ENCODE measurements at places on chromosomes 11 and 22.
A peak's percentile ranks its signal among the peaks of the same experiment; 100 is the strongest.

- DNase-seq = no peak
Measured at GRCh38 chr11:35166369-35167360, 27.7 kb downstream of the CD44 start.

DNA sequence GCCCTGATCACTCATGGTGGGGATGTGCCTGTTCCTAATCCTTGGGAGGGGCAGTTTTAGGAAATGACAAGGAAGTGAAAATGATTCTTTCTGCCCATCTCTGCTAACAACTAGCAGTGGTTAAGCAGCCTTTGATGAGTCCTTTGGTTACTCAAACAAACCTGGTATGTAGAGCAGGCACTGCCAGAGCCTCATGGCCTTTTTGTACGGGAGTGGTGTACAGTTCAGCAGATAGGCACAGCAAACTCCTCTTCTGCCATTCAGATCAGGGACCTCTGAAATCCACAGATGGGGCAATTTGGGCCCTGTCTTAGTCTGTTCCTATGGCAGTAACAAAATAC is 66.2 kb downstream of the FZD4 start:
- DNase-seq = no peak

GRCh38 chr22:49992921-49993648 is 19.5 kb downstream of the IL17REL start:
- DNase-seq = peak; percentile 39

DNA sequence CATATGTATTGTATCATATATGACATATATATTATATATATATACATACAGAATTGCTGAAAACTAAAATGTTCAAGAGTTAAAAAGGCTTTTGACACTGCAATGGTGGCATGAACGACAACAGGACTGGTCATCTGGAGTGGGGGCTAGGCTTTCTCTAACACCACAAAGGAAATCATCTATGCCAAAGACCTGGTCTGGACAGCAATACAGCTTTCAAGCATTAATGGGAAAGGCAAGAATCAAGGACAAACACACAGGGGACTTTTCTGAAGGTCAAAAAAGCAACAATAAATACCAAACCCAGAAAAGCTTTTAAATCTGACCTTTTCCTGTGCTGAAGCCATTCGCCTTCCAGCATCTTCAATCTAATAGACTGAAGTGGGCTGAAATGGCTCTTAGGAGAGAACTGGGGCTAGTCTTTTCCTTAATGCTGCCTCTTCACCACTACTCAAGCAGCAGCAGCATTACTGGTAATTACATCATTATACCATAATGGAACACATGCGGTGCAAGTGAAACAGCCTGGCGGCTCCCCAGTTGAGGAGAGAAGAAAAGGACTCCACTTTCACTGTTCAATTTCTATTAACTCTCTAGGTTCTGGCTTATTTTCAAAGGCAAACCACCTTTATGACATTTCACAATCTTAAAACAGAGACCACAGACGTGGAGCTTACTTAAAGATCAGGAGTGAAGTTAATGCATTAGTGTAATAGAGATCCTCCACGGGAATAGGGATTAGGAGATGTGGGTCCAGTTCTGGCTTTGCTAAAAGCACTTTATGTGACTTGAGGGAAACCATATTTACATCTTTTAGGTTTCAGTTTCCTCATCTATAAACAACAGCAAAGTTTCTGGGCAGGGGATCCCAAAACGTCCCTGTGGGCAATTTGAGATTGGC is 63.0 kb downstream of the GAB2 start:
- DNase-seq = no peak

DNA sequence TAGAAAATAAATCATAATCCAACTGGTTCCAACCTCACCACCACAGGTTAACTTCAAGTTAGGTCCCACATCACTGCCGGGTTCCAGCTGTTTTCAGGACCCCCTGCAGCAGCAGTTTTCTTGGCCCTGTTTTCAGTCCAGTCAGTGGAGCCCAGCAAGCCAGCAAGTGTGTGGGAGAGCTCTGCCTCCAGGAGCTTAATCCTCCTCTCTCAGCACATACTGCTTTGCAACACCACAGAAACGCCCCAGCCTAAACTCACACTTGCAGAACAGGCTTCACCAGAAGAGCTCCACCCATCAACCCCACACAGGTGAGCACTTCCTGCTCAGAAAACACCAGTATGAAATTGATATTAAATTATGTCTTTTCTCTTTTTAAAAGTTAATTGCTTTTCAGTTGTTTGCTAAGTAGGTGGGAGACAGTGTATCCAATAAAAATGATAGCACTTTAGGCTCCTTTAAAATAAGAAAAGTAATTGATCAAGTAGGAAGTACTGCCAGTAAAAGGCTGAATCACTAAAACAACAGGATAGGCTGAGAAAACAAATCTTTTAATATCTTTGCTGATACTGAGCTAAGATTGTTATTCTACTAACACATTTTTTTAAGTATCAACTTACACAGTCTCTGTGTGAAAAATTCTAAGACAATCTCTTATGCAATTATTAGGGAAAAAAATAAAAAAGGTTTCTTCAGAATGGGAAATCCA is 81.5 kb upstream of the TP53AIP1 start:
- no peak for DNase-seq

DNA sequence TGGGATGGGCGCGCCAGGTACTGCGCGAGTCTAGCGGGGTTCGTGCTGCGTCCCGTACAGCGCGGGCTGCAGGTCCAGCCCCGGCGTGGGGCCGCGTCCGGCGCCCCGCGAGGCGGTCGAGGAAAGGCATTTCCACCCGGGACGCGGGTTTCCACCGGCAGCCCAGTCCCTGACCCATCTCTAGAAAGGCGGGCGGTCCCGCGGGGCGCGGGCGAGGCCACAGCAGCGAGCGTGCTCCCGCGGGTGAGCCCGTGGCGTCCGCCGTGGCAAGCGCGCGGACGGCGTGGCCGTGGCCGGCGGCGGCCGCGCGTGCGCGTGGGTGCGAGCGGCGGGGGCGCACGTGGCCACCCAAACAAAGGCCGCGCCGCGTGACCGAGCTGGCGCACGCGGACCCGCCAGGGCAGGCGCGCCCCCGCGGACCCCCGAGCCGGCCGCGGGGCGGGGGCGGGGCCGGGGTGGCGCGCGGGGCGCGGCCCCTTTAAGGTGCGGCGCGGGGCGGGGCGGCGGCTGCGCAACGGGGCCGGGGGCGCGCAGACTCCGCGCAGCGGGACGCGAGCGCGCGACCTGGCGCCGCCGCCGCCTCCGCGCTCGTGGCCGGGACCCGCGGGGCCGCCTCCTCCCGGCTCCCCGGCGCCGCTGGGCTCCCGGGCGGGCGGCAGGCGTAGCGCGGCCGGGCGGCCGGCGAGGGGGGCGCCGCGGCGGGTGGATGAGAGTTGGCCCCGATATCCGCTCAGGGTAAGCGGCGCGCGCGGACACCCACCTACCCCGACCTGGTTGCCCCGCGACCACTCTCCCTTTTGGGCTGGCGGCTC is 39.3 kb upstream of the CELSR1 start:
- DNase-seq = no peak

DNA sequence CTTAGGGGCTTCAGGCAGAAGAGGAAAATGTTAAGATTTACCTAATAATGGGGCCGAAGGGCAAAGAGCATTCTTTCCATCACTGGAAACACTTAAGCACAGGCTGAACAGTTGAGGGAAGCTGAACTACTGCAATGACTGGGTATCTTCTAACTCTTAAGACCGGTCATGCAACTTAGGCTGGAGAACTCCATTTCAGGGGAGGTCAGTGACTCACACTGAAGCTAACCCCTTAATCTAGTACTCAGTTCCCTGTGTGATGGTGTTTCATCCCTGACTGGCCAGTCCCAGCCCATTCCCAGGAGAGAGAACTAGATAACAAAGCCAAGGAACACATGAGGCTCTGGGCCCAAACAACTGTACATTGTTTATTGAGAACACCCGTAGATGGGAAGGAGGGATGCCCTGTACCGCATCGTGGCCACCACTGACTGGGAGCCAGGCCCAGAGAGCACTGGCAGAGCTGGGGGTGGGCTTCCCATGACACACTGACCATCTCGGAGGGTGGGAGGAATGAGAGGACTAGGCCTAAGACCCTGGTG is 10.5 kb downstream of the RPL27A start:
- no peak for DNase-seq

DNA sequence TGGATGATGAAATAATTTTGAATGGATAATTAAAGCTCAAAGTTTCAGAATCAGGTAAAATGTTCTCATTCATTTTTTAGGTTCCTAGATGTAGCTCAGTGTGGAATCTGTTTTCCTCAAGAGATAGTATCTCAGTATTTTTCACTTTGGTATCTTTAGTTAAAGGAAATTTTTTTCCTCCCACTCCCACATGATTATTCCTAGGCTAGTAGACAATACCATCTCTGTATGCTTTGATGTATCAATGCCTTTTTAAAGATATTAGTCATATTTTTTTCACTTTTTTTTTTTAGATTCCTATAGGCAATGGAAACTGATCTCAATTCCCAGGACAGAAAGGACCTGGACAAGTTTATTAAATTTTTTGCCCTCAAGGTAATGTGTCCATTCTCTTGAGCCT is 26.6 kb downstream of the ATG13 start:
- DNase-seq = no peak

DNA sequence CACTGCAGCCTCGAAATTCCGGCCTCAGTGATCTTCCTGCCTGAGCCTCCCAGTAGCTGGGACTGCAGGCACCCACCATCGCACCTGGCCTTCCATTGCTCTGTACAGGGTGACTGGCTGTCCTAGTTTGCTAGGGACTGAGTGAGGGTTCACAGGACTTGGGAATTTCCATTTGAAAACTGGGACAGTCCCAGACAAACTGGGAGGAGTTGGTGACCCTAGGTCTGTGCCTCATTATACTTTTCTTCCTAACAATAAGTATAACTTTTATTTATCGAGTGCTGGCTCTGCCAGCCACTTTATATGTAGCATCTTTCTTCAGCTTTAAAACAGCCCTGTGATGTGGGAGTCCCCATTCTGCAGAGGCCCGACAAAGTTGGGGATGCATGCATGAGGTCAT is 25.5 kb downstream of the TCP11L1 start:
- no peak for DNase-seq

- DNase-seq = no peak
Measured at GRCh38 chr22:27668828-27669797, 132.4 kb downstream of the MN1 start.

DNA sequence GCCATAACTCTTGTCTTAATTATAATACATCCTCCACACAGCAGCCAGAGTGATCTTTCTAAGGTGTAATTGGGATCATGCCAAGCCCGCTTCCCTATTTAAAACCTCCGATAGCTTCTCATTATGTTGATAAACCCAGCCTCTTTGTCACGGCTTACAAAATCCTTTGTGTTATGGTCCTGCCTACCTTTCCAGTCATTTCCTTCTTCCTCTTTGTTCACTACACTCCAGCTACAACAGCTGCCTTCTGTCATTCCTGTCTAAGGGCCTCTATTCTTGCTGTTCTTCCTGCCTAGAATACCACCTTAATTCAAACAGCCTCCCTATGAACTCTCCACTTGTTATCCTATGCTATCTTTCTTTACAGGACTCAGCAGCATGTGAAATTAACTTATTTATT is 70.6 kb upstream of the CAPRIN1 start:
- DNase-seq = no peak

GRCh38 chr11:65434667-65435410 is 12.2 kb downstream of the NEAT1 start:
- DNase-seq = no peak

DNA sequence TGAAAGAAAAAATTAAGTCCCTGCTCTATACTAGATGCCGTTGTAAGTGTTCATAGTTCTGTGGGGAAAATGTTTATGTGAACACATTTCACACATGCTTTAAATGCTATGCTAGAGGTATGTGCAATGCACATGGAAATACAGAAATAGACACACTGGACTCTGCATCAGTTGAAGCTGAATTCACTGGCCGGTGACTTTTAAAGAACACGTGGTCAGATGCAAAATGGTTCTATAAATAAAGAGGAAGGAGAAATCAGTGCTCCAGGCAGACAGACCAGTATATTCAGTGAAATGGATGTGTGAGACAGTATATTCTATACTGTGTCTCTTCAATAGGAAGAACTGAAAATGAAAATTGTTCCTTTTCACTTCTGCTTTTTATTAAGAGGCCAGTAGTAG is 29.9 kb downstream of the TRPC6 start:
- DNase-seq = no peak

GRCh38 chr11:79097246-79097875 is 343.5 kb downstream of the TENM4 start:
- no peak for DNase-seq

DNA sequence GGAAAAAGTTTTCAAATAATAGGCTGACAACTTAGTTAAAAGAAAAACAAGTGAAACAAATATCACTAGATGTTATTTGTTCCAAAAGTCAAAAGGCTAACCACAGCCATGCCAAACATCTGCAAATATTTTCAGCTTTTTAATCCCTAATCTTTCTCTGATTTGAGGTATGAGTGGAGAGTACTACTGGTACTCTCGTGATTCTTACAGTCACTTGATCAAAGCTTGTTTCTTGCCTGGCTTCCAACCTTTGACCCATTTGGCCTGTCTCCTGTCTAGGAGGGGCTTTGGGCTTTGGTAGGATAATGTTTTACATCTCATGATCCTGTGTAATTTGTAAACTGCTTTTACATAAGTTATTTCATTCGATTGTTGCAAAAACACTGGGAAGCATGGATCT is 301.8 kb upstream of the SORL1-AS1 start:
- DNase-seq = no peak

DNA sequence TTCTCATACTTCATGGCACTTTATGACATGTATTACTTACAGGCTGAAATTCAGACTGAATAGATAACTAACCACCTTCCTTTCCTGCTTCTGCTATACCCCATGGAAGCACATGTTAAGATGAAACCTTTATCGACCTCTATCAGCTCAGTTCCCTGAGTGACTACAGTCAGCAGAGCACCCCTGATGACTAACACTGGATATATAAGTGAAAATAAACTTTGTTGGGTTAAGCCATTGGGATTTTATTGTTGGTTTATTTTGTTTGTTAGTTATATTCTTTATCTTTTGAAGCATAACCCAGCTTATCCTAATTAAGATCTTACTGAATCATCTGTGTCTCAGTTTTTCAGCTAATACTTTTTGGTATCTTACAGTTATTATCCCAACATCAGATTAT is 23.0 kb upstream of the MAML2 start:
- no peak for DNase-seq

DNA sequence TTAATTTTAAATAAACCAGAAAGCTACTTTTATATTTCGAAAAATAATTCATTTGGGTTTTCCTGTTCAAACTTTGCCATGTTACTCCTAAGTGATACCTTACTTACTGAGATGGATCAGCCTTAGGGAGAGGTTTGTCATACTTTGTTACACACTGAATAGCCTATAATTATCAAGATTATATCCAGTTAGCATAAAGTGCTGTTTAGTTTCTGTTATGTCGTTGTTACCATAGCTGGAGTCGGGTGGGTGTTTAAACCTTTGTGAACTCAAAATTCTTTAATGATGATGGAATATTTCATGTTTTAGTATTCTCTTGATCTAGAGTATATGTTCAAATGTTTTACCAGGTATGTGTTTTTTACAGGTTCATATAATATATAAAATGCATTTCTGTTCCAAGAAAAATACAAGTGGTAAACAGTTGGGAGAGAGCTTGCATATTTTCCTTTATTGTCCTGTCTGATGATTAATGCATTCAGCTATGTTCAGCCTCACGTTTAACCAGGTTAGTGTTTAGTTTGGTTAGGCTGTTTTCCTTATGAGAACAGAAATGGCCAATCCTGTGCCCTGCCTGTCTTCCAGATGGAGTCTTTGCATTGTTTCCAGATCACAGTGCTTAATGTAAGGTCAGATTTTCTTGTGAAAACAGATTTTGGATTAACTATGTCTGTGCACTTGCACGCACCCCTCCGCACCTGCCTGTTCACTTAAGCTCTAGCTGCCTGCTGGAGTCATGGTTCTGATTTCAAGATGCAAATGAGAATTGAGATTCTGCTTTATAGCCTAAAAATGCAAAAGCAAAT is 105.6 kb downstream of the ATXN10 start:
- DNase-seq = no peak

GRCh38 chr11:68804786-68805185 is 36.9 kb downstream of the CPT1A start:
- DNase-seq = no peak

Measured in stimulated activated CD8-positive, alpha-beta memory T cell treated with anti-CD3 and anti-CD28 coated beads, Interleukin-7, amount 100 ng/mL, for 48 hours (primary cell).